ENCODE measurements at places on chromosomes 6 and 20. TPM values are rescaled to one million over a fixed set of nuclear protein-coding genes. Genes with fewer than 3 reads are reported as not detected.

GRCh38 chr20:12821249-12821648 lies 187.5 kb upstream of the SPTLC3 start:
- H3K4me3 ChIP-seq = no peak overlapping the region
- no peak overlapping the region for H3K27ac ChIP-seq
- no peaks in the 10 kb centered on the region for H3K36me3 ChIP-seq
- H3K27me3 ChIP-seq = no peaks in the 10 kb centered on the region

DNA sequence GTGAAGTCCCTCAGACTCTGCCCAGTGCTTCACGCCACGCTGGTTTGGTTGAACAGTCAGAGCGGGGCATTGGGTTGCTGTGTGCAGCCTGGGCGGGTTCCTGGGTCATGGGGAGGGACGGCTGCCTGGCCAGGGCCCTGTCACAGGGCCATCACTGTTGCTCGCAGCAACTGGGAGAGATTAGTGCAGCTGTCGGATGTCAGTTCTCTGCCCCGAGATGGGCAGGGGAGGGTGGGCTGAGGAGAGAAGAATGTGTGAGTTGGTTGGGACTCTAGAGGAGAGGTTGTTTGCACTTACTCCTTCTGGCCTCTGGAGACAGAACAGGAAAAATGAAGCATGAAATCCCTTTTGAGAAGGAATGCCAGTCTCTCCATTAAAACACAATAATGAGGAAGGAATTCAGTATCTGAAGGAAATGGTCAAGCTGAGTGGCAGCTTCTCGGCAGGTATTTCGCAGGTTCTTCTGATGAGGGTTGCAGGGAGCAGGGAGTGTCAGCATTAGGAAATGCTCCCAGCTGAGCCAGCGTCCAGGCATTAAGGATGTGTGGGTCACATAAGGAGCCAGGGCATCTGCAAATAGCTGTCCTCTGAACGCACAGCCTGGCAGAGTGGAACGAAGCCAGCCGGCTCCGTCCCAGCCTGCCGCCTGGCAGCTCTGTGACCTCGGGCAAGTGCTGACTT lies 95.9 kb downstream of the SSR1 start:
- no peak for DNase-seq
- H3K27ac ChIP-seq = peak overlapping the region; percentile 77
- H3K4me3 ChIP-seq = no peak overlapping the region
- peaks cover 57% of the 10 kb centered on the region for H3K36me3 ChIP-seq
- no peaks in the 10 kb centered on the region for H3K27me3 ChIP-seq

- no peak overlapping the region for H3K4me3 ChIP-seq
- H3K27ac ChIP-seq = no peak overlapping the region
- H3K27me3 ChIP-seq = peaks cover 13% of the 10 kb centered on the region
- no peak for DNase-seq
Observed at GRCh38 chr6:4268171-4268570, 132.8 kb upstream of the ECI2 start.

DNA sequence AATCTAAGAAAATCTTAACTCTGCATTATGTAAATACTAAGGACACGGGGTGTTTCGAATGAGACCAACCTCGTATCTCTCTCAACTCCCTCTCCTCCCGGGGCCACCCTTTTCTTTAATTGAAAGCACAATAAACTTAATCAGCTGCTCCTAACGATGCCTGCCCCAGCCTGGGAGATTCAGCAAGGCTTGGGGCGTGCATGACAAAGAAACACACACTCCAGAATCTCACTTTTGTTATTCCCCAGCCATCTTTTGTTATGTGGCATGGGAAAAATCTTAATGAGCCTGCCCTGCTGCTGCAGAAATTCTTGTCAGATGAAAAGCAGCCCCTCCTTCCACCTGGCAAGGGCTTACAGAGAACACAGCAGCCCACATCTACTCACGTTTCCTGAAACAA lies 117.4 kb downstream of the TTLL2 start:
- H3K27me3 ChIP-seq = peaks cover 66% of the 10 kb centered on the region
- DNase-seq = no peak
- H3K36me3 ChIP-seq = no peaks in the 10 kb centered on the region
- H3K4me3 ChIP-seq = no peak overlapping the region
- no peak overlapping the region for H3K27ac ChIP-seq
- H3K4me1 ChIP-seq = no peaks in the 10 kb centered on the region

GRCh38 chr20:11676630-11677287 lies 240.9 kb upstream of the BTBD3 start:
- H3K4me1 ChIP-seq = no peaks in the 10 kb centered on the region
- H3K36me3 ChIP-seq = no peaks in the 10 kb centered on the region
- H3K4me3 ChIP-seq = no peak overlapping the region
- DNase-seq = peak; percentile 61
- no peak overlapping the region for H3K27ac ChIP-seq
- H3K27me3 ChIP-seq = no peaks in the 10 kb centered on the region

GRCh38 chr20:23032750-23033078 lies 2.4 kb upstream of the SSTR4 start:
- no peak overlapping the region for H3K4me3 ChIP-seq
- H3K27ac ChIP-seq = no peak overlapping the region
- DNase-seq = no peak
- no peaks in the 10 kb centered on the region for H3K36me3 ChIP-seq

GRCh38 chr6:40877362-40877761 lies 161.7 kb downstream of the UNC5CL start:
- peaks cover 28% of the 10 kb centered on the region for H3K27me3 ChIP-seq
- H3K27ac ChIP-seq = no peak overlapping the region
- DNase-seq = peak; percentile 4
- H3K4me1 ChIP-seq = no peaks in the 10 kb centered on the region

DNA sequence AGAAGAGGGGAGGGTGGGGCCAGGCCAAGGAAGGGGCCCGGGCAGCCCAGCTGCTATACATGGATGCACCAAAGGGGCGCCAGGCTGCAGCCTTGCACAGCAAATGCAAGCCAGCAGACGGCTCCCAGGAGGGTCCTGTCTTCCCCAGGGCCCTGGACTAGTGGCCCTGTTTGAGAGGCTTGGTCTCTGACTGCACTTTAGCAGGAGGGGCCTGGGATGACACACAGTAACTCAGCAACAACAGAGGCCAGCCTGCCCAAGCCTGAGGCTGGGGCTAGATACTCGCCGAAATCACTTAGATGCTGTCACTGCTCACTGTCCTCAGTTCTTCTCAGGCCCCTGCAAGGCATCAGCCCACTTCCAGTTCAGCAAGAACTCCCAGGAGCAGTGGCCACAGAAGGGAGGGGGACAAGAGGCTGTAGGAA lies 73.5 kb downstream of the TRAM2 start:
- peak overlapping the region; percentile 61 for H3K27ac ChIP-seq
- peaks cover 40% of the 10 kb centered on the region for H3K36me3 ChIP-seq
- H3K4me1 ChIP-seq = peaks cover 33% of the 10 kb centered on the region

GRCh38 chr20:53763707-53764414 lies 170.2 kb upstream of the ZNF217 start:
- H3K4me1 ChIP-seq = no peaks in the 10 kb centered on the region
- H3K4me3 ChIP-seq = no peak overlapping the region
- H3K27ac ChIP-seq = no peak overlapping the region
- H3K27me3 ChIP-seq = no peaks in the 10 kb centered on the region
- H3K36me3 ChIP-seq = no peaks in the 10 kb centered on the region

GRCh38 chr20:59320854-59321647 lies 20.6 kb downstream of the EDN3 start:
- H3K27me3 ChIP-seq = peaks cover 71% of the 10 kb centered on the region
- H3K27ac ChIP-seq = no peak overlapping the region
- H3K36me3 ChIP-seq = no peaks in the 10 kb centered on the region
- DNase-seq = no peak

DNA sequence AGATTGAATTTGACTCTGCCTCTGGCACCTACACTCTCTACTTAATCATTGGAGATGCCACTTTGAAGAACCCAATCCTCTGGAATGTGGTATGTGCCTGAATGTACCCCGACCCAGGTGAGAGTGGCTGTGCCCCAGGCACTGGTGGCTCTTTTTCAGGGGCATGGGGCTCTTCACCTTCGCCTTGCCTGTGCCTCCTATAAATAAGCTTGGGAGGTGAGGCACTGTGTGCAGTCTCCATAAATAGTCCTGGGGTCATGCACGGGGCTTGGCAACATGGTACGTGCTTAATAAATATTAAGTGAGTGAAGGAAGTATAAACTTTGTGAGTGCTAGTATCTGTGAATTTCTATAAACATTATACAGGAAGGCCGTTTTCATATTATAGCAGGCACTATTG lies 33.0 kb downstream of the GHRH start:
- H3K36me3 ChIP-seq = peaks cover 86% of the 10 kb centered on the region
- no peak overlapping the region for H3K27ac ChIP-seq
- H3K4me1 ChIP-seq = no peaks in the 10 kb centered on the region
- DNase-seq = no peak

DNA sequence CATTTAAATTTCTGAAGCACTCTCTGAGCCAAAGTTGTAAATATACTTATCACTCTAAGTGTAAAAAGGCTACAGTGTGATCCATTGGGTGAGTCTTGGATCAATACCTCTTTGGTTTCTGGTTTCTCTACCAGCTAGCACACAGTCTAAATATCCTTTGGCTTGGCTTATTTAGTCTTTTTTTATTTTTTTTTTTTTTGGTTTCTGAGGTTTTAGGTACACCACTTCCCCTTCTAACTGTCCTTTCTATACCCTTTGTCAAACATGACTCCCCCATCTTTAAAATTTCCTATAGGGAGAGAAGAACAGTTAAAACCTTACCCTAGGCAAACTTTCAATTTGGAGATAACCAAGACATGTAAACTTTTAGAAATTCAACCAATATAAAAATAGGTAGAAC lies 379.0 kb downstream of the PHF3 start:
- no peaks in the 10 kb centered on the region for H3K4me1 ChIP-seq
- H3K4me3 ChIP-seq = no peak overlapping the region
- H3K27ac ChIP-seq = no peak overlapping the region
- no peaks in the 10 kb centered on the region for H3K36me3 ChIP-seq

- no peak for DNase-seq
- H3K36me3 ChIP-seq = no peaks in the 10 kb centered on the region
- H3K4me3 ChIP-seq = no peak overlapping the region
- H3K27me3 ChIP-seq = peaks cover 33% of the 10 kb centered on the region
Observed at GRCh38 chr6:96234444-96234843, 218.7 kb downstream of the FUT9 start.

DNA sequence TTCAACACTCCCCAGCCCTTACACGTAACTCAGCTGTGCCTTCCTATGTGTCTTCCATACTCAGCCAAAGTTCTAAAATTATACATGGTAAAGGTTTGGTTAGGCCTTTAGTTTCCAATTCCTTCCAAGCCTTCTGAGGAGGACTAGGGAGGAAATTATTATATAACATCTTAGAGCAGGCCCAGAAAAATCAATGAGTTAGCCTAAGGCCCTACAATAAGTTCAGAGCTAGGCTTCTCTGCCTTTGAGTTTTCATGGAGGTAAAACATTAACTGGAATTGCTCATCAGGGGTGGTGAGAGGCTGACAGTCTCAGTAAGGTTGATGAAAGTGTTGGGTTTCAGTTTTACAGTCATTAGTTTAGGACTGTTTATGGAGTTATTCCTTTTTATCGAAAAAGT lies 286.0 kb downstream of the ADGB start:
- no peaks in the 10 kb centered on the region for H3K36me3 ChIP-seq
- DNase-seq = no peak
- no peaks in the 10 kb centered on the region for H3K4me1 ChIP-seq
- no peak overlapping the region for H3K27ac ChIP-seq
- no peak overlapping the region for H3K4me3 ChIP-seq

DNA sequence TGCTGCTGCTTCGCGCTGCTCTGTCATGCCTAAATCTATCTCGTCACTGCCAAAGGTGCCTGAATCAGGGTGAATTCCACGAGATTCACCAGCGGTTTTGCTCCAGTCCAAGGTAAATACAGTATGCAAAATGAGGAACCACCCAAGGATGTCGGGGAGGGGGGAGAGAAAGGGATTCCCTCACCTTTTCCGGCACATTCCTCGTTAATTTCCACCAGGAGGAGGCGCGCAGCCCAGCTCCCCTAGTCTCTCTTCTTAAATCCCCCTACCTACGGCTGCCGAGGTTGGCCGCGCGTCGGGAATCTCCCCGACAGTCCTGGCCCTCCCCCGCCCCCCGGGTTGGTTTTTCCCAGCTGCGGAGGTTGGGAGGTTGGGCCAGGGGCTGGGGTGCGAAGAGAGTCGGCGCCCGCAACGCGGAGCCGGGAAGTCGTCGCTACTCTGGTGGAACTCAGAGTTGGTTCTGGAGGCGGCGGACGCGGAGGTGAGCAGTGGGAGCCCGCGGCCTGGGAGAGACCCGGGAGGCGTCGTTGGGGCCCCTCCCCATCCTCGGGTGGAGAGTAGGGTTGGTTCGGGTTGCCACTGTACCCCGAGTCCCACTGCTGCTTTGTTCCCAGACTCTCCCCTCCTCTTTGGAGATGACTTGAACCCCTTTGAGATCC lies at the start of gene TPBG:
Gene TPBG, plus strand, starts transcription at position 390 of the 659 bp plus-strand sequence. CDS start 1,145 bp downstream, outside the sequence.
- H3K4me1 ChIP-seq = peaks cover 32% of the 10 kb centered on the region
- no peaks in the 10 kb centered on the region for H3K27me3 ChIP-seq
- H3K4me3 ChIP-seq = peak within 1 kb of the TSS; percentile 87
- peak; percentile 85 for DNase-seq

- H3K4me1 ChIP-seq = peaks cover 12% of the 10 kb centered on the region
- H3K4me3 ChIP-seq = peak overlapping the region; percentile 91
- peak; percentile 68 for DNase-seq
Observed at GRCh38 chr6:45419571-45420082, 41.9 kb upstream of the SUPT3H start.

DNA sequence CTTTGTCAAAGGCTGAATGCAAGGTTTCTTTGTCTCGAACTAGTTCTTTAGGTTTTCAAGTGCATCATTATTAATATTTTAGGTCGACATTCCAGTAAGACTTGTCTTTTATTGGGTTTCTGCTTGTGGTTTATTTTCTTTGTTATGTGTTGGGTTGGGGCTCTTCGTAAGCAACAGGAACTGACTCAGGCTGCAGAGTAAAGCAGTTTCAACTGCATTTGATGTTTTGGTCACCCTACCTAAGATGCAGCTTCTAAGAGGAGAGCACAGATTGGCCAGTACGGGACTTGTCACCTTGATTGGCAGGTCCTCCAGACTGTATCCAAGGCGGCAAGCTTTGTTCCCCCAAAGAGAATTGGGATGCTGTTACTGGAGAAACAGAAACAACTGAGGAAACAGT lies 149.5 kb upstream of the SULF2 start:
- no peaks in the 10 kb centered on the region for H3K36me3 ChIP-seq

- H3K36me3 ChIP-seq = no peaks in the 10 kb centered on the region
- H3K4me1 ChIP-seq = no peaks in the 10 kb centered on the region
- H3K4me3 ChIP-seq = no peak overlapping the region
- H3K27me3 ChIP-seq = peaks cover 14% of the 10 kb centered on the region
Observed at GRCh38 chr6:159119791-159120190, 49.4 kb upstream of the FNDC1 start.

FILIP1 gene
- 0.32 TPM for total RNA-seq

CNR1 gene
- not detected for total RNA-seq

TMEM74B gene
- not detected for total RNA-seq

LMBRD1 gene
- 18.1 TPM for total RNA-seq
